Muscle of back (tissue), 13 donors: ENCODE measurements at places on chromosomes 7 and 10. TPM values are rescaled to one million over a fixed set of nuclear protein-coding genes. Genes with fewer than 3 reads are reported as not detected.

Gene VAX1
- polyA plus RNA-seq, result not detected

Gene CPA4
- 1.9 TPM for polyA plus RNA-seq

Gene NEUROG3
- not detected for polyA plus RNA-seq

Gene TUBB8
- polyA plus RNA-seq, result not detected

Gene SPDYE5
- polyA plus RNA-seq, result 3.8 TPM

Gene ANXA8
- 0.17 TPM for polyA plus RNA-seq

Gene OLAH
- not detected for polyA plus RNA-seq

Gene ETV1
- polyA plus RNA-seq, result 18.6 TPM

Gene PCGF6
- 10.1 TPM for polyA plus RNA-seq

Gene ZFYVE27
- 8.6 TPM for polyA plus RNA-seq

Gene LUC7L2
- polyA plus RNA-seq, result 80.9 TPM

Gene CCDC136
- 21.4 TPM for polyA plus RNA-seq

Gene CHCHD3
- 60.1 TPM for polyA plus RNA-seq

Gene TMEM213
- 0.04 TPM for polyA plus RNA-seq

Gene GTF2IRD2
- 13.1 TPM for polyA plus RNA-seq

Gene ANKRD7
- 0.75 TPM for polyA plus RNA-seq

Gene OR2A5
- polyA plus RNA-seq, result 0.01 TPM

Gene ITGA8
- polyA plus RNA-seq, result 8.3 TPM

Gene EN2
- polyA plus RNA-seq, result 1.7 TPM

Gene TMEM273
- polyA plus RNA-seq, result 6.8 TPM

Gene BEND7
- 10.2 TPM for polyA plus RNA-seq

Gene C7orf25
- polyA plus RNA-seq, result 1.6 TPM
